ENCODE measurements at places on chromosomes 12 and 14.

DNA sequence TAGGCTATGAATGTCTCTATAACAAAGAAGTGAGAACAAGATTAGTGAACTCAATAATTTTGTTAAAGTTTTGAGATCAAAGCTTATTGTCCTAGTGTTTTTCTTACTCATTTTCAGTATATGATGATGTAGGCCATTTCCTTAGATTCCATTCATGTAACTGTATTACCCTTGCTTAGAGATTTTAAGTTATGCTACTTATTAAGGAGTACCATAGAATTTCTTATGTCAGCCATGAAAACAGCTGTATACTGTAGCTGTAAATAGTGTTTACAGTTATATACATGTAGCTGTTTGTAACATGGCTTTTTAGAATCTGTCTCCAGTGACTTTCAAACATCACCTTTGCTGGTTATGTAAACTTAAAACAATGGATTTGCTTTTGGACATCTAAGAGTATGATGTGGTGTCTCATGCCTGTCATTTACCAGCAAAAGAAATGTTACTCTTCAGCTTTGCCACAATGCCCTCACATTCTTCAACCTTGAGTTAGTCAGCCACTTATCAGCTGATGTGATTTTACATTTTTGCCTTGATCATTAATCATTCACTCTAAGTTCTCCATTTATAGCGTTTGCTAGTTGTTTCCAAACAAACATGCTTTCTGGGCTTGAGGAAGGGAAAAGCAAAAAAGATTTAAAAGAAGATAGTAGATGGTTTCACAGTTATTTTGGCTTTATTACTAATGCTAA lies 55.5 kb downstream of the SLC16A7 start:
- no peak for DNase-seq

GRCh38 chr12:20211981-20212421 lies 156.3 kb upstream of the PDE3A start:
- no peak for DNase-seq

DNA sequence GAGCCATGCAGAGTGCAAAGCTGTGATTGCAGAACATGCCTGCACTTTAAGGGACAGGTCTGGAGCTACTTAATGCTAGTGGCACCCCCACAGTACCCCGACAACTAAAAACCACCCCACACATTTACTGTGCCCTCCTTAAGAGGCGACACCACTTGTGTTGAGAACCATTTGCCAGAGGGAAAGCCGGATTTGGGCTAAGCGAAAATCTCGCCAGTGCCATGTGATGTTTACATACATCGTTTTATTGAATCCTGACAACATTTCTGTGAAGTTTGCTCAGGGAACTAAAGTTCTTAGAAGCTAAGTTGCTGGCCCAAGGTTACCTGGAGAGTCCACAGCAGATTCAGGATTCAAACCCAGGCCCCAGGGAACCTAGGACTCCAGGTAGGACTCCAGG lies 119.0 kb upstream of the FKBP4 start:
- no peak for DNase-seq

DNA sequence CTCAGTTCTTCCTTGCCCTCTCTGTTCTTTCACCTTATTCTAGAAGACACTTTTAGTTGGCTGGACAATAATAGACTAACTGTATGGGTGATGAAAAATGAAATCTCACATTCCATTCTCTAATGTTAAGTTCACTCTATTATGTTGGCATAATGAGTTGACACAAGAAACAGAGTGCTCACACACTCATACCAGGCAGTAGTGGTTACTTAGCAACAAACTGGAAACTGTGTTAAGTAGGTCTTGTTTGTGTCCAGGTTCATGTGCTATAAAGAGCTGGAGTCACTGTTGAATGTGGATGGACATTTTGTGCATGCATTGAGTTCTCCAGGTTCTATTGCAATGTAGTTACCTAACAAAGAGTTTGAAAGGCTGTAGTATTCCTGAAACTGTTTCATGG lies 16.9 kb upstream of the PPP4R4 start:
- no peak for DNase-seq

DNA sequence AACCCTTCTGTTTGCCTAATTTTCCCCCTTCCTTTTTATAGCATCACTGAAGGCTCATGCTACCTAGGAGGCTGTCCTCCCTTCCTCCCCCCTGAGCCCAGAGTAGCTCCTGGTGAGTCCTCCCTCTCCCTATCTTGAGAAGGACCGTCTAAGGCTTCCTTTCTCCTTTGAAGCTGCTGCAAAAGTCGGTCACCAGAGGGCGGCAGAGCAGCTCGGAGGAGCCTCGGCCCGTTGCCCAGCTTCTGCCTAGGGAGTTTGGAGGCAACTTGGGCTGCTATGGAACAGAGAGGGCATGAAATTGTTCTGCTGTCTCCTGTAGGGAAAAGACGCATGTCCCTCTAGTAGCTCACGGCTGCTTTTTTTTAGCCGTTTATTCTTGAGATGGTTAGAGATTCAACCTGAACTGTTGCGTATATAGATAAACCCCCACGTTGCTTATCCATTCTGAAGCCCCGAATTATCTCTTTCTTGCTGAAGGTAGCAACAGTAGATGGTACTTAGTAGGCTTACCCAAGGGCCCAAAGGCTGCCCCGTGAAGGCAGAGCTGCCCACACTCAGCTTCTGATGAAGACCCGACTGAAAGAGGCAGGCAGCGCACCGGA lies 5.7 kb downstream of the WNT5B start:
- DNase-seq: no peak

DNA sequence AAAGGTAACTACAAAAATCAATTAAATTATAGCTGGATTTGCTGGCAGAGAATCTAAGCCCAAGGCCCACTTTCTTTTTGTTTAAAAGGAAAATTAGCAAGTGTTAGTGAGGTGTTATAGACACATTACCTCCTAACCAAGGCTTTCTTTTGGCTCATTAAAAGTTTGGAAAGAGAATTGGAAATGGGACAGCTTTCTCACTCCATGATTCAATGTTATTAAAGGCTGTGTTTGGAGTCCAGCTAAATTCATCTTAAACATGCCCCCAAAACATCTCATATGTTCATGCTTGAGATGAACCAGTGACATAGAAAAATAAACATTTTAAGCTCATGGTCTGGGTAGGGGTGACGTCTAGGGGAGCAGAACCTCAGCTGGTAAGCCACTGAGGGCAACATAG lies 13.4 kb upstream of the PGF start:
- DNase-seq: no peak

DNA sequence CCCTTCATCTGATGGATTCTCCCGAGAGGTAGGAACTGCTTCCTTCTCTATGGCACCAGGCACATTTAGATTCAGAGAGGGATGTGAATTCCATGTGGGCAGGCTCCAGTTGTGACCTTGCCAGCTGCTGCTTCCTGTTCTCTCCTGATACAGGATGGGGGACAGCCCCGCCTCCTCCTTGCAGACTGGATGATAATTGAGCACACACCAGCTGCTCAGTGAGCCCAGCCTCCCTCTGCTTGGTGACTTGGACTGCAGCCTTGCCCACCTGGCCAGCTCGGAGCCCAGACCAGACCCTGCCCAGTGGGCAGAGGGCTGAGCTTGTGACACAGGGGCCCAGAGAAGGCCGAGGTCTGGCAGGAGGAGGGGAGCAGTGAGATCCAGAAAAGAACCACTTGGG lies 90.2 kb downstream of the CALM1 start:
- DNase-seq: no peak

- no peak for DNase-seq
Measured at GRCh38 chr14:100263141-100263540, 24.2 kb downstream of the YY1 start.

DNA sequence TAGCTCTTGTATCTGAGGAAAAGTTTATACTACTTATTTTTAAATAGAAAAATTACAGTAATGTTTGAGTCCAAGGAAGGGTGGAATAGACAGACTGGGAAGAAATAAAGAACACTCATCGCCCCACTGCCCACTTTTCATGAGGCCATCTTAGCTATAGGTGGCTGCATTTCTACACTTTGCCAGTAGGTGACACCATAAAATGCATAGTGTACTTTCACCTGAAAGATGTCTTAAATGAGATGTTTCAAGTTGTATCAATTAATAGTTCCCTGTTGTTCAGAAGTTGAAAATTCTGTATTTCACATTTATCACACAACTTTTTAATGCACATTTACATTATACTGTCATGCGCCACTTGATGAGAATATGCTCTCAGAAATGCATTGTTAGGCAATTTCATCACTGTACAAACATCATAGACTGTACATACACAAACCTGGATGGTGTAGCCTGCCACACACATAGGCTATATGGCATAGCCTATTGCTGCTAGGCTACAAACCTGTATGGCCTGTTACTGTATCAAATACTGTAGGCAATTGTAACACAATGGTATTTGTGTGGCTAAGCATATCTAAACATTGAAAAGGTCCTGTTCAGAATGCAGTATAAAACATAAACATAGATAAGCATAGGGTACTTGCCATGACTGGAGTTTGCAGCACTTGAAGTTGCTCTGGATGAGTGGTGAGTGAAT lies 27.6 kb downstream of the PMCH start:
- DNase-seq: peak; percentile 45

DNA sequence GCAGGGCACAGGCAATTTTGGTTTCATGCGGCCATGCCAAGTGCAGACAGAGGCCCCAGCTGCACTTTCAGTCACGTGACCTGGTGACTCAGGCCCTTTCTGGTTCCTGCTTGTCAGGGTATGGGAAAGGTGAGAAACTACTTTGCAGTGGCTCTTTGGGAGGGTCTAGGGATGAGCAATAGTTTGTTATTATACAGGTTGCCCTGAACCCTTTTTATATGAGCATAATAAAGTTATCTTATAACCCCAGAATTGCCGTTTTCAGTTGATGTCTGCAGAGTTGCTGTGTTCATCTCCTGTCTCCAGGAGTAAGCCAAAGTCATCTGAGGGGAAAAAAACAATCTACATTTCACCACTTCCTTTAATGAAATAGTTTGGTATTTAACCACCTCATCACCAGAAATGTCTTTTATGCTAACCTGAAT lies 30.9 kb upstream of the EMP1 start:
- peak; percentile 94 for DNase-seq

DNA sequence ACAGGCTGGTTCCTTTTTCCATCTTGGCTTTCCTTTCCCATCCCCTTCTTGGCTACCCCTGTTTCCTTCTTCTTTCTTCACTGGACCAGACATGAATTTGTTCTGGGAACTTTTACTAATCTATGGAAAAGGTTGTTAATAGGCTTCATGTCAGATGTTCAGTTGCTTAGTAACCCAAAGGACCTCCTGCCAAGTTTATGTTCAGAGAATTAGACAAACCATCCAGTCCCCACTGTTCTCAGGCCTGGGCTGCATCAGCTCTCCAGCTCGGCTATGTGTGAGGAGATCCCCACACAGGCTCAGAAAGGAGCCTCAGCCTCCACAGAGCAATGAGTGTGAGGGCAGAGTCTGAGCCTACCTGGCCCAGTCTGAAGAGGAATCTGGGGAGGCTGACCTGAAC lies 78.0 kb downstream of the AKAP6 start:
- DNase-seq: no peak

DNA sequence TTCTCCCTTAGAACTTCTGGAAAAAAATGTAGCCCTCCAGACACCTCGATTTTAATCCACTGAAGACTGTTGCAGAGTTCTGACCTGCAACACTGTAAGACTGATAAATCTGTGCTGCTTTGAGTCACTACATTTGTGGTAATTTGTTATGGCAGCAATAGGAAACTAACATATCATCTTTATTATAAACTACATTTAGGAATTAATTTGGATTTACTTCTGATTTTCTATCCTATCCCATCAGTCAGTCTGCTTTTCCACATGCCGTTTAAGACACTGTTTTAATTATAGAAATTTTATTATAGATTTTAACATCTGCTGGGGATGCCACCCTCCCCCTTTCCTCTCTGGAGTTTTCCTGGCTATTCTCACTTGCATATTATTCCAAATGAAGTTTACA lies 375.2 kb downstream of the DUSP6 start:
- no peak for DNase-seq

DNA sequence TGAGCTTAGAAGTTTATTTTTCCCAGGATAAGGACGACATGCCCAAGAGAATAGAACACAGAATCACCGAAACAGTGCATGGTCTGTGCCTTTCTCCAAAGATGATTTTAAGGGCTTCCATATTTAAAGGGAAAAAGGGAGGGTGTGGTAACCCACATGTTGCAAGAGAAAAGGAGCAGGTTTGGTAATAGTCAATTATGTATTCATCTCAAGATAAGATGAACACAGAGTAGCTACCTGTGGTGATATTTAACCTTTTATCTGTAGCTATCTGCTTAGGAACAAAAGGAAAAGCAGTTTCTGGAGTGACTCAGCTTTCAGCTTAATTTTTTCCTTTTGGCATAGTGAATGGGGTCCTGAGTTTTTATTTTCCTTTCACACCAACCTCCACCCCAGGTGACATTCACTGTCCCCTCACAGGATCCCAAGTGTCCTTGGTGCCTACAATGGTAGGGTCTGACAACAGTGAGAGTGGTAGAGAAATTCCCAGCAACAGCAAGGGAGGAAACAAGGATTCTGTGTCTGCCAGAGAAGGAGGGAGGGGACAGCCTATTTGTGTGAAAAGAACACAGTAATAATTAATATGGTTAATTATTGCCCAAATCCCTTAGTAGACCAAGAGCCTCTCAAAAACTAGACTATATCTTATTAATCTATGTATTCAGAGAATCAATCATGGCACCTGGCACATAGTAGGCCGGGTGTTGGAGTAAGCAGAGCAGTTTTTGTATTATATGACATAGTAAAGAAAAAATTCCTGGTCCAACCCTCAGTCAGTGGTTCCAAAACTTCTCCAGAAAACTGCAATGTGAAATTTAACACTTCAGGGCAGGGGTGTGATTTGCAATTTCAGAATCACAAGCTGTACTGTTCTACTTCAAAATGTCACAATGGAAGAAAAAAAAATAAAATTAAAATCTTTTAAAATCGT lies 154.5 kb downstream of the PHLDA1 start:
- no peak for DNase-seq

DNA sequence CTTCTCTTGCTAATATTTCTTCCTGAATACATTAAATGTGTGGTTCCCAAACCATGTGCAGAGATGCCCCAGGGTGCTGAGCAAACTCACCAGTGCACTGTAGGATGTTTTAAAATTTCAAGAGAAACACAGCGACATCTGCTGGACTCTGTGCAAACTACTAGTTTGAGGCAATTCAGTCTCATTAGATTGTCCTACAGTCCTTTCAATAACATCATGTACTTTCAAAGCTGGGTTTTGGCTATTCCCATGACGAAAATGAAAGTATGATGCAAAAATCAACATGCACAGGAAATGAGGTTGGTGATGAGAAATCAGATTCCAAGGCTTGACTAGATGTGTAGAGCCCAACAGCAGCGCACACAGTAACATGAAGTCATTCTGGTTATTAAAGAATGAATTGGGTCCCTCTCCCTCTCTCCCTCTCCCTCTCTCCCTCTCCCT lies 66.3 kb downstream of the CLIP1 start:
- DNase-seq: peak; percentile 38

GRCh38 chr12:109018296-109018695 lies 2.6 kb downstream of the SVOP start:
- no peak for DNase-seq

- no peak for DNase-seq
Measured at GRCh38 chr12:124928095-124928911, 13.9 kb upstream of the UBC start.

All from MM.1S (cell line).